ENCODE measurements at places on chromosomes 4 and X.

GRCh38 chrX:84339507-84340364 is 151.7 kb upstream of the RPS6KA6 start:
- DNase-seq, result peak; percentile 19

DNA sequence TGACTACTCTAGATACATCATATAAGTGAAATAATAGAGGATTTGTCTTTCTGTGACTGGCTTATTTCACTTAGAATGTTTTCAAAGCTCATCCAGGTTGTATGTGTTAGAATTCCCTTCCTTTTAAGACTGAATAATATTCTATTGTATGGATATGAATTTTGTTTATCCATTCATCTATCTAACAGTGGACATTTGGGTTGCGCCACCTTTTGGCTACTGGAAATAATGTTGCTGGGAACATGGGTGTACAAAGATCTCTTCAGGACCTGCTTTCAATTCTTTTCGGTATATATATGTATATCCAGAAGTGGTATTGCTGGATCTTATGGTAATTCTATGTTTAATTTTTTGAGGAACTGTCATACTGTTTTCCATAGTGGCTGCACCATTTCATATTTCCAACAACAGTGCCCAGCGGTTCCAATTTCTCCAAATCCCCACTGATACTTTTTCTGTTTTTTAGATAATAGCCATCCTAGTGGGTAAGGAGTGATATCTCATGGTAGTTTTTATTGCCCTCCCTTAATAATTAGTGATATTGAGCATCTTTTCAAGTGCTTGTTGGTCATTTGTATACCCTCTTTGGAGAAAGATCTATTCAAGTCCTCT is 3.4 kb upstream of the SCD5 start:
- DNase-seq, result peak; percentile 30

GRCh38 chr4:23999714-24000469 is 110.0 kb upstream of the PPARGC1A start:
- no peak for DNase-seq

- DNase-seq, result no peak
Observed at GRCh38 chrX:113804819-113805218, 779.1 kb upstream of the HTR2C start.

DNA sequence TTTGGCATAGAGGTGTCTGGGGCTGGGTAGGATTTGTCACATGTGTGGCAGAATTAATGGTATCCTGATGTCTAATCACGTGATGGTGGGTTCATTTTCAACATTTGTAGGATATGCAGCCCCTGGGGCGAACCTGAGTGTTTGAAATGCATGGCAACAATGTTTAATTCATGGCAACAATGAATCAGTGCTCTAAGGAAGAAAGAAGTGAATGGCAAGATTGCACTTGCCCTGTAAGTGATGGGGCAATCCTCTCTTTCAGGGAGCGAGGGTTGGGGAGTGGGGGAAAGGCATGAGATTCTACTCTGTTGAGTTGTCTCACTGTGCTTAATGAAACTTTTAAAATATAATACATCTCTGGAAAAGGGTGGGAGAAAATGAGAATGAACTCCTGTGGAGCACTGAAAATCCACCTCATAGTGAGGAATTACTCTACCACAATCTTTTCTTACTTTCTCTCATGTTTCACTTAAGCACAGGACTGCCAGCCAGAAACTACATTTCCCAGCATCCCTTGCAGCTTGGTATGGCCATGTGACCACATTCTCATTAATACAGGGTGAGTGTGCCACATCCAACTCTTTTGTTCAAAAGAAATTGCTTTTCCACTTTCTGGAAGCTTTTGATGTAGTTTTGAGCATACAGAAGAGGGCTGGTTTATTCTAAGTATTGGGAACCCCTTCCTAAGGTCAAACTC is 64.0 kb upstream of the PGM2 start:
- peak; percentile 88 for DNase-seq

GRCh38 chrX:103560256-103560655 is 25.1 kb upstream of the TCEAL4 start:
- DNase-seq, result no peak

DNA sequence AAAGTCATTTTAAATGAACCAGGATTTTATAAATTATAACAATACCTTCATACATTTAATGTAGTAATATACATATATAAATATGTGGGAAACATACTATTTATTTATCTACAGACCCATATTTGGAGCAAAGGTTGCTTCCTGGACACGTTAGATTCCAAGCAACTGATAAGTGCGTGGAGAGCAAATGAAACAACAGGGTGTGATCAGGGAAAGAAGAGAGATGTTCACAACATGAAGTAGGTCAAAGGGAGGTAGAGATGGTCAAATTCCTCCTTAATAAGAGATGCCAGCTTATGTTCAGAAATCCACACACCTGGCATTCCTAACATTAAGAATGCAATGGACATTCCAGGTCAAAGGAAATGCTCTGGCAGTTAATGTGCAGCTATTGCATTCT is 53.1 kb upstream of the HPGD start:
- DNase-seq, result no peak

DNA sequence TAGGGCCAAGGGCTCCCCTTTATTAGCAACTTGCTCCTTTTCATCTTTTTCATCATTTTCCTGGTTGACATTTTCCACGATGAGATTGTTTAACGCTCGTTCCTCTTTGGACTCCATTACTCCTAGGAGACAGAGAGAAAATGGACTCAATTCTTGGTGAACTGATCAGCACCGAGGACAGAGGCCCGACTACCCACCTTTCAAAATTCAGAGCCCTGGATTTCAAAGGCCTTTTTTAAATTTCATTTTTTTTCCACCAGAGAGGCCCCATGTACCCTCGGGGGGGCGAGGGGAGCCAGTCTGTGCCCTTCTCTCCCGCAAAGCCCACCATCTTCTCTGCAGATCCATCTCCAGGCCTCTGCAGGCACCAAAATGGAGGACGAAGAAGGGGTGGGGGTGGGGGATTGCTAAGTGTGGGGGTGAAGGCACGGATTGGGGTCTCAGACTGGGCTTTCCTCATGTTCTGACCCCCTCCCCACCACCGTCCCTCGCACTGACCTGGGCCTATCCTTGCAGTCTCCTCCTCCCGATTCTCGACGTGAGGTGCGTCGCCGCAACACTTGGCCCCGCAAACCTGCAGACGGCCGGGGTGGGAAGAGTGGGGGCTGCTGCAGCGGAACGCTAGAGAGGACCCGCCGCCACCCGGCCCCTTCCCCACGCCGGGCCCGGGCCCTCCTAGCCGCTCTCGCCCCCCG is 783 bp downstream of the BEX2 start:
- DNase-seq, result no peak

DNA sequence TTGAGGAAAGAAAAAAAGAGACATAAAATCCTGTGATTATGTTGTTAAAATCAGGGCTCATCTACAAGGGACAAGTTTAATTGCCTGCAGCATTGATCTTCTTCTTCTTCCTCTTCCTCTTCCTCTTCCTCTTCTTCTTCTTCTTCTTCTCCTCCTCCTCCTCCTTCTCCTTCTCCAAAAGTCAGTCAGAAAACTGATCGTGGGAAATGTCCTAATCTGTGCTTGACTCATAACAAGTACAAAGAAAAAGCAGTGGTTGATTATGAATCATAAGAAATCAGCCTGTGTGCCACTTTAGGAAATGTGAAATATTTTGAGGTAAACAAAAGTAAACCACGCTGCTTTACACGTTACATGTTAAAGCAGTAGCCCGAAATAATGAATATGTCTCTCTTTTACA is 2.7 kb upstream of the ATP10D start:
- DNase-seq, result no peak

DNA sequence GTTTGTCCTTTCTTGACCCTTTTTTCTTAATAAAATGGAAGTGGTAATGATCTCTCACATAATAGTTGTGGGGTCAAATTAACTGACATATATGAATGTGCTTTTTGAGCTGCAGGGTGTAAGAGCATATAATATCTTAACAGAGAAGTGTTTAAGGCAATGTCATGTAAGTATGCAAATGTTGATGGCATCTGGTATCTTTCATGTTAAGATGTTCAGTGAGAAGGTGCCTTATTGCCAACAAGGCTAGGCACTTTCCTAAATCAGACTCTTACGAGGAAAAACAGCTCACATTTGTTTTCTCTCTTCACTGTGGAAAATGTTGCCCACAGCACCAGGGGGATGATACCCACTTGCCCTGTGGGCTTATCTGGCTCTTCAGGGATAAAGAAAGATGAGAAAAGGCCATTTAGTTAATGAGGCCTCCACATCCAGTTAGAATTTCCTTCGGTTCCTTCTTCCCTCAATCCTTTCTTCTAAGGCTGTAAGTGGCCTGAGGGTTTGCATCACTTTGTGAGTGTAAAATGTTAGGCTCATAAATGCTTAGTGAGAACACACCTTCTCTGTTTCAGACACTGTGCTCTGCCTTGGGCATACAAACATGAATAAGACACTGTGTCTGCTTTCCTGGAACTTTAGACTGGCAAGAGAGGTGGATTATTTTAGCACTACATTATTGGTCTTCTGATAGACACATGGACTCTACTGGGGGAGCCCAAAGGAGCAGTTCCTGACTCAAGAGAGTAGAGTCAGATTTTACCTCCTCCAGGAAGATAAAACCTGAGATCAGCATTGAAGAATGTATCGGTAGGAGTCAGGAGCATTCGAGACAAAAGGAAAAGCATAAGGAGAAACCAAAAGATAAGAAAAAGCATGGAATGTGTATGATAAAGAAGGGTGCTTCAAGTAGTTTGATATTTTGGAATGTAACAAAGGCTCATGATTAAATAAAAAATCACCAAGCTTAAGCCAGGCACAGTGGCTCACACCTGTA is 135.5 kb downstream of the SOWAHB start:
- DNase-seq, result no peak

DNA sequence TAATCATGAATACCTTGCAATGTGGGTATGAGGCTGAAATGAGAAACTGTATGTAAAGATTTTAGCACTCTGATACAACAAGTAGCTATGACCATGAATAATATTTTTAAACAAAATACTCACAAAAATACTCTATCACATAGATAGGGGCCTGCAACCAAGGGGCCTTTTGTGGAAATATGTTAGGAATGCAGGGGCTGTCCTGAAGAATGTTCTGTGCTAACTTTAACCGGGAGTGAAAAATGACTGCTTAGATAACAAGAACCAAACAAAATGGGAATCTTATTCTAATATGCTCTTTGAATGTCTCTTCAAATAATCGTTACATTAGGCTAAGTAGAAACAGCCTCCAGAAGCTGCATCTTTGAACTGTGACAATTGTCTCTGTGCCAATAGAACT is 37.9 kb upstream of the GYPA start:
- DNase-seq, result no peak

GRCh38 chr4:30716158-30716557 is 4.0 kb upstream of the PCDH7 start:
- peak; percentile 58 for DNase-seq
